ENCODE measurements at places on chromosomes 6 and 20. TPM values are rescaled to one million over a fixed set of nuclear protein-coding genes. Genes with fewer than 3 reads are reported as not detected.

Gene GPR63
- total RNA-seq = under 0.01 TPM

Gene FAM83C
- total RNA-seq = not detected

Gene NSFL1C
- total RNA-seq = 19.1 TPM

Gene ARFGEF3
- total RNA-seq = 2.5 TPM

Gene PLEKHG1
- 19.8 TPM for total RNA-seq

Gene ERVFRD-1
- under 0.01 TPM for total RNA-seq

Gene BTNL2
- total RNA-seq = not detected

Gene PRR3
- total RNA-seq = 2.2 TPM

Gene CEP162
- 2.9 TPM for total RNA-seq

Gene PACSIN1
- not detected for total RNA-seq

Gene RNF39
- not detected for total RNA-seq

Measured in dermis microvascular lymphatic vessel endothelial cell (primary cell).